ENCODE measurements at places on chromosomes 13 and 19.
A peak's percentile ranks its signal among the peaks of the same experiment; 100 is the strongest.

DNA sequence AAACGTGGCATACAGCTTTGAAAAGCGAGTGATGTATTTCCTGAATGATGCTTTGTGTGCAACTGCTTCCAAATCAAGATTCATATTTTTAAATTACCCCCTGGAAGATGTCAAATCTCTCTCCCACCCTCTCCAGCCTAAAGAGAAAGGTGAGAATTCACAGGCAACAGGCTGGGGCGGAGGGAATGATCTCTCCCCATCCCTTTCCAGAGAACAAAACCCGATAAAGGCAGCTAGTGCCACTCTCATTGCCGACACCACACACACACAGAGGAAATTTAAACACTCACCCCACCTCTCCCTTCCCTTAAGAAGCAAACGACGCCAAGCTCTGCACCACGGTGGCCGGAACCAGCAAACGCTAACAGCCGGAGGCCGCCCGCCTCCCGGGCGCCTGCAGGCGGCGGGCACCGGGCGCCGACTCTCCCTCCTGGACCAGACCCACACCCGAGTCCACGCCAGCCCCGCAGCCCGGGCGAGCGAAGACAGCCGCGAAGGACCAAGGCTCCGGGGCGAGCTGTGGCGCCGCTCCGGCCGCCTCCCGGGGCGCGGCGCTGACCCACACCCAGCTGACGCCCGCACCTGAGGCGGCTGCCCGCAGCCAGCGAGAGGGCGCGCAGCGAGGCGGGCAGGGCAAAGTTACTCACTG lies 477 bp downstream of the LNX2 start:
- peak; percentile 6 for DNase-seq

DNA sequence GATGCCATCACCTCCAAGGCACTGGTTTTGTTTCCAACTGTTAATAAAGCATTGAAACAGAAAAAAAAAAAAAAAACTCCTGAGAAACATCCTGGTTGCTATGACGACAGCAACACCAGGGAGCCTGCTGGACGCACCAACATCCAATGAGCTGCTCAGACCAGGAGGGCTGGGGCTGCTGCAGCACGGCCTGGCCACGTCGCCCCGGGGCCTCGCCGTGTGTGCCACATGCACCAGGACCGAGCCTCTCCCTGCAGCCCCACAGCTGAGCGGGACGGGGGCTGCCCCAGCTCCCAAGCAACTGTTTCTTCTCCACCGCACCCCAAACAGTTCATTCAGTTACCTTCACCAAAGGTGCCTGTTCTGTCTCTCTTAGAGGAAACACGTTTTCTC lies 54.5 kb downstream of the RASA3 start:
- DNase-seq: no peak

- DNase-seq: no peak
Measured at GRCh38 chr19:30781047-30781446, 408.9 kb downstream of the ZNF536 start.

DNA sequence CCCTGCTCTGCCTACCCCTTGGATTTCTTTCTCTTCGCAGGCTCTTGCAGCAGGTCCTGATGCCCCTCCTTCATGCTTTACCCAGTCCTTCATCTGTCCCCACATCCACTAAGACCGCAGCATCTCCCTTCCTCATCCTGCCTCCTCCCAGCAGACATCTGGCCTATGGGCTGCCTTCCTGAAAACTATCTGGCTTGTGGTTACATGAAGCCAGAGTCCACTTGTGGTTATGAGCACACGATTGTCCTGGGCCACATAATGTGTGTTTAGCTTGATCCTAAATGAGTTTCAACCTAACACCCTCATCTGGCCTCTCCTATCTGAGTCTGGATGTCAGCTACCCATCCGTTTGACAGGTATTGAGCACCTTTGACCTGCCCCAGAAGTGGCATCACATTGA lies 5.5 kb upstream of the ZNF175 start:
- no peak for DNase-seq

DNA sequence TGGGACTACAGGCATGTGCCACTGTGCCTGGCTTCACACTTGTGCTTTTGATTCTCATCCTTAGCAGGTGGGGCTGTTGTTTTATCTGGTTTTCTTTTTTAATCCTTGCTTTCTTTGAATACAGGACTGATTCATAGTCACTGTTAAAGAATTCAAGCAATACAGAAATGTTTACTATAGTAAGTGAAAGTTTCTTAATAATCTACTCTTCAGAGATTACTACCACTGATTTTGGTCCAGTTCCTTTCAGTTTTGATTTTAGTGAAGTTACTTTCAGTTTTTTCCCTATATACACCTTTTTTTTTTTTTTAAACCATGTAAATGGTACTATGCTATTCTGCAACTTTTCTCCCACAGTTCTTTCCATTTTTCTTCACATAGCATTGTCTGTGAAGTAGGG lies 53.6 kb downstream of the GATAD2A start:
- DNase-seq: no peak

DNA sequence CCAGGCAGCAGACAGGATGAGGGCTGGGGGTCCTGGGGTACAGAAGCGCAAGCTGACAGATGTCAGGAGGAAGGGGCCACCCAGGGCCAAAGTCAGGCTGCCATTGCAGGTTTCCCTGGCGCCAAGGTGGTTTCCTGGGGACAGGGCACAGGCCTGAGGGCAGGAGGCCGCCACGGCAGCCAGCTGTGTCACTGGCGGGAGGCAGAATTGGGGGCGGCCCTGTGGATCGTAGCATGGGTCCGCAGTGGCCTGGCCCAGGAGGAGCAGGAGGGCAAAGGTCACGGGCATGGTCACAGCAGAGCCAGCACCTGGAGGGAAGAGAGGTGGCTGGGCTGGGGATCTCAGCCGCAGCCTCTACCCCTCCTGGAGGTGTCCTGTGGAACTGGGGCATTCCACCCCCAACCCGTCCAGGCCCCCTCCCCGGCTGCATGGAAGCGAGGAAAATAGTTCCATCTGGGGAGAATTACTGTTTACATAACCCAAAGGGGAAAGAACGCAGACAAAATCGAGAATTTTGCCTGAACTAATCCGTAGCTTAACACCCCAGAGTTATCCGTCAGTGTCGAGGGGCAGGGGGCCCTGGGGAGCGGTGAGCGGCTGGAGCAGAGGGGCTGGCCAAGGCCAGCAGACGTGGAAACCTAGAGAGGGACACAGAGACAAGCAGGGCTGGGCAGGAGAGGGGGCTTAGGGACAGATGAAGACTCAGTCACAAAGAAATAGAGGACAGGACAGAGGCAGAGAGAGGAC lies 1.9 kb downstream of the NTN5 start:
- no peak for DNase-seq

Measured in activated T-helper 1 cell treated with anti-CD3 and anti-CD28 coated beads, Interleukin-2, amount 50 U/mL, for 16 hours (primary cell).